ENCODE measurements at places on chromosomes 7 and 10. TPM values are rescaled to one million over a fixed set of nuclear protein-coding genes. Genes with fewer than 3 reads are reported as not detected.

- DNase-seq = no peak
Observed at GRCh38 chr7:1744296-1745017, 74.4 kb downstream of the ELFN1 start.

GRCh38 chr10:72814099-72814790 lies 79.3 kb upstream of the OIT3 start:
- DNase-seq = no peak

SLC13A1 gene
- not detected for total RNA-seq

DNA sequence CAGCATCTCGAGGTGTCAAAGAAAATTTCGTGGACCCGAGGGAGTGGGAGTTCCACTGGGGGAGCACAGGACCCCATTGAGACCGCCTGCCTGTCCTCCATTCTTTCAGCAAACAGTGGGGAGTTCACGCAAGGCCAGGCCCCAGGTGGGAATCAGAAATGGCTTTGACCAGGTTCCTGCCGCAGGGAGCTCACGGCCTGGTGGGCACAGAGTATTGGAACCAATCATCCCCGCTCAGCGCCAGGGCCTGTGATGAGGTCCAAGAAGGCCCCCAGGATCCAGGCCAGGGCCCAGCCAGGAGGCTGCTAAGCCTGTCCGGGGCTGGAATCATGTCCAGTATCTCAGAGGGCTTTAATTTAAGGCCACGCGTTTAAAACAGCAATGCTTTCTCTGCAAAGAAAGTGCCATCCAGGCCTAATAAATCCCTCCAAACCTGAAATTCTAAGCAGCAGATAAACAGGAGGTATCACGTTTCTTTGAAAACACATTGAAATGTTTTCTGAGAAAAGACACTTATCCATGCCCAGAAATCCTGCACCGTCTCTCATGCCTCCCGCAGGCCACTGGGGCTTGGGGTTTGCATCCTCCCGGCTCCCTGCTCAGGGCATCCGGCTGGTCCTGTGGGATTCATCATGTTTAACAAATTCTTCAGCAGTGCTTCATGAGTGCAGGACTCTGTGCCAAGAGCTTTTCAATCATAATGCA lies 125.7 kb downstream of the OAT start:
- peak; percentile 61 for DNase-seq

IQUB gene
- total RNA-seq = 0.36 TPM

DNA sequence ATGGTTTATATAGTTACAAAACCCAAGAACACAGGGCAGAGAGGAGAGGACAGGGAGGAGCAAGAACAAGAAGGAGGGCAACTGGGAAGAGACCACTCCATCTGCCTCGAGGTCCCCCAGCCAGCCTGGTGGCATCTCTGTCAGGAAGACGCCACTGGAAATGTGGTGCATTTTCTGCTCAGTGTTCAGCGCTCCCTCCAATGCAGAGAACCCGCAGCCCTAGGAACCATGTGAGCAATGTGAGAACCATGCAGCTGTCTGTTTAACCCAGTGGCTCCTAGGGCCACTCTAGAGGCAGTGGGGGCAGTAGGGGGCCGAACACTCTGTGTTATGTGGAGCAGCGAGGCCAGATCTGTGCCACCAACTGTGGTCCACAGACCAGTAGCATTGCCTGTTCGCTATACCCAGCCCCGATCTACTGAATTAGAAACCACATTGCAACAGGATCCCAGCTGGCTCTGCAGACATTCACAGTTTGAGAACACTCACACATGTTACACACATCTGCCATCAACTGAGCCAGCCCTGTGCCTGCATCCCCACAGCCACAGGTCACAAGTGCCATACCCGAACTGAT lies 110.2 kb downstream of the CPXM2 start:
- no peak for DNase-seq

STEAP1 gene
- 0.31 TPM for total RNA-seq

PRKG1 gene
- 27.1 TPM for total RNA-seq

DNA sequence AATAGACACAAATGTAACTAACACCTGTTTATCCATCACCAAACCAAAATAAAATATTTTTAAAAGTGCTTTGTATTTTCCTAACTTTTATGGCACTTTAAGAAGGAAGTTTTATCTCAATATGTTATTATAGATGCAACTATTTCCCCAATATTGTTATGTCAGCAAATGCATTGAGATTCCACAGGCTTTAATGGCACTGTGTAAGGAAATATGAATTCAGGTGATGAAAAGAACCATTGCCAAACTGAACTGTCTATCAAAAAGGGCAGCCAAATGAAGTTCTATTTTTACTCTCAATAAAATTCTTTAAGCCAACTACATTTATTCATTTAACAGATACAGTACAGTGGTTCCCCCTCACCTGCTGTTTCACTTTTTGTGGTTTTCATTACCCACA lies 67.2 kb upstream of the OIT3 start:
- DNase-seq = no peak

GRCh38 chr7:50341724-50342123 lies 37.2 kb downstream of the IKZF1 start:
- no peak for DNase-seq

KCP gene
- total RNA-seq = 1.5 TPM

AKR1C1 gene
- total RNA-seq = 1.7 TPM

- DNase-seq = no peak
Observed at GRCh38 chr7:142961973-142962926, at the start of gene KEL. Gene KEL (minus strand): TSS chr7:142962363. CDS start chr7:142962206, 157 bp downstream.

PILRA gene
- 0.92 TPM for total RNA-seq

DNA sequence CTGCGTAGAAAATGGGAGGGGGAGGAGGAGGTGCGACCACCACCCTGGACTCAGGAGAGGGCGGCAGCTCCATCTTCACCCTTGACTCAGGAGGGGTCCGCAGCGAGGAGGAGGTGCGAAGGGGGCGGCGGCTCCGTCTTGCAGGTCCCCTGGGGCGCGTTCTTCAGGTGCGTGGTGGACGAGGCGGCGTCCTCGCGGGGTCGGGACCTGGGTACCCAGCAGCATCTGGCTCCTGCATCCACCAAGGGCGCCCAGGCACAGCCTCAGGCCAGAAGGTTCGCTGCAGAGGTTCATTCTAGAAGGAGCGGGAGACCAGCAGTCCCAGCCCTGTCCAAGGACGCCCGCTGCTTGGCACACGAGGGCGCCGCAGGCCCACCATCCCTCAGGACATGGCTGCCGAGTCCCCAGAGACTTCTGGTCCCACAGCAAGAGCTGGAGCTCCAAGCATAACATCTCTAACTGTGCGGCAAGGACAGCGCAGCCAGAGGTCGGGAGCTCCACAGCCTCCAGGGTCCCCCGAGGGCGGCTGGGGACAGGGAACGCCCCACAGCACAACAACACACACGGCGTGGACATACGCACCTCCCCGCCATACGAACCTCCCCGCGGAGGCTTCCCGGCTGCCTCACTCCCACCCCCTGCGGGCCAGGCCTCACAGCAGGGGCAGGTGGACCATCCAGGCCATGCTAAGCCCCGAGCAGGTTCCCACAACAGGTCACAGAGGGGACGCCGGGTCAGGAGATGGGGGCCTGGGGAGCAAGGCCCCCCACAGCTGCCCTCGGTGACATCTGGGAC lies 16.8 kb upstream of the DPYSL4 start:
- DNase-seq = peak; percentile 93

ARF5 gene
- total RNA-seq = 143 TPM

DNA sequence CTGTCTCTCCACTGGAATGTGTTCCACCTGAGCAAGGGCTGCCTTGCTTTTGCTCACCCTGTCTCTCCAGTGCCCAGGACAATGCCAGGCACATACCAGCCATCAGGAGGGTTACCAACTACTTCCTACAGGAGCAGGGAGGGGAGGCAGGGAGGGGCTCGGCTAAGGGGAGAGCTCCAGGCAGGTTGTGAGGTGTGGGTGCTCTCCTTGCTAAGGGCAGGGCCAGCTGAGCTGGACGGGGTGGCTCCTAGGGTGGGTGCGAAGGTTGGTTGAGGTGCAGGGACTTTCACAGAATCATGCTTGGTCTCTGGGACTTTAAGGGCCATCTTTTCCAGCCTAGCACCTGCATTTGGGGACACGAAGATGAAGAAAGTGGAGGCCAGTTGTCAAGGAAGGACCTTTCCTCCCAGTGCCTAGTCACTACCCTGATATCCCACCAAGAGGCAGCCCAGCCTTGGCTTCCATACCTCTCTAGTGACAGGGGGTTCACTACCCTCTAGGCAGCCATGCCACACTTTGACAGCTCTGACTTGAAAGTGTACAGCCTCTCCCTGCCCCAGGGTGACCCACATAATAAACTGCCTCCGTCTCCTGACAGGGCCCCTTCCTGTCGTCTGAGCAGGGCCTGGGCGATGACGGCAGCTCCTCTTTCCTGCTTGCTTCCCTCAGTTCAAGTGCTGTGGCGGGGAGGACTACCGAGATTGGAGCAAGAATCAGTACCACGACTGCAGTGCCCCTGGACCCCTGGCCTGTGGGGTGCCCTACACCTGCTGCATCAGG lies 46.5 kb downstream of the TSPAN15 start:
- DNase-seq = no peak

DNA sequence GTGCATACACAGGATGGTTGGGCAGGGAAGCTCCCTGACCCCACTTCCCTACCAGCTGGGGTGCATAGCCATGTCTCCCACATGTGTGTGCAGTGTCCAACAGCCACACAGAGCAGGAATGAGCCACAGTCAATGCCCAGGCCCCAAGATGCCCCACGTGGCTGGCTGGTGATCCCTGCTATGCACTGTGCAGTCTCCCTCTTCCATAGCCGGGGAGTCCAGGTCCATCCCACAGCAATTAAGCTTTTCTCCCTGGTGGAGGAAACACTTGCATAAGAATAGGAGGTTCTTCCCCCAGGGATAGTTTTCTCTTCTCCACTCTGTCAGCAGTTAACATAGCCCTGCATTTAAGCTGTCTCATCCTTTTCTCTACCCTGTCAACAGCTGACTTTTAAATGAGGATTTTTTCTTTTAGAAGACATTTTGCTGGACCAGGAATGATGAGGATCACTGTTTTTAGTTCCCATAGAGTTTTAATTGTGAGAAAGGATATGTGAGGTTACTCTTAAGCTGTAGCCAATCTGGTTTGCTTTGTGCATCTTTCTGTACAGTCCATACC lies 396.5 kb upstream of the VWC2 start:
- DNase-seq = peak; percentile 43

PPP1R3A gene
- 0.45 TPM for total RNA-seq

DNAJB6 gene
- 98.2 TPM for total RNA-seq

- peak; percentile 91 for DNase-seq
Observed at GRCh38 chr7:64869912-64870562, 33.0 kb upstream of the ZNF273 start.

GRCh38 chr10:120559800-120560199 lies 102.8 kb downstream of the PLPP4 start:
- no peak for DNase-seq

DNA sequence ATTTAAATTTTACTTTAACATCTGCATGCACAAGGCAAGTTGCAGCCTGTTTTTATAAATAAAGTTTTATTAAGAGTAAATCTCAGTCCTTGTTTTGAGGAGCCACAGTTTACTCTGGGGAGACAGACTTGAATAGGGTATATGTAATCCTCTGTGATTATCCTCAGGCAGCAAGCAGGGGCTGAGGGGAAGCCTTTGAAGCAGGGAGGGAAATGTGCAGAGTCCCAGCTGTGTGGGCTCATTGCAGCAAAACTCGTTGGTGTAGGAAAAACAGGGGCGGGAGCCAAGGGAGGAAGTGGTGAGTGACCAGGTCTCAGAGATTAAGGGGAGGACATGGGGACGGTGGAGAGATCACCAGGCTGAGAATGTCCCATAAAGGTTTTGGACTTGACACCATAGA lies 34.3 kb upstream of the SMC3 start:
- DNase-seq = no peak

CPN1 gene
- not detected for total RNA-seq

BLNK gene
- total RNA-seq = not detected

ASB4 gene
- total RNA-seq = not detected

HOXA2 gene
- 8.3 TPM for total RNA-seq

THAP5 gene
- 22.4 TPM for total RNA-seq

DNA sequence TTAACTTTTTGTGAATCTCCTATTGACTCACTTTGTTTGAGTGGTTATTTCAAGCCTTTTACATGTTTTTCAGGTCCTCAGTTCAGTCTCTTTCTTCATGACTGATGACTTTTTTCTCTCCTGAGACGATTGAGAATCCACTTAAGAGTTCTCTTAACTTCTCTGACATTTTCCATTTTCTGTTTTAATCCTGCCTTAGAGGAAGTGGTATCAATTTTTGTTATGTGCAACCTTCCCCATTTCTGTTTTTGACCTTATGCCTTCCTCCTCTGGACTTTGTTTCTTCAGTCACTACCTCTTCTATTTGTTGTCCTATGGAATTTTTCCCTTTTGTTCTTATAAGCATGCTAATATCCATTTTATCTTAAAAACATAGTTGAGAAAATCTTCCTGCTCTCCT lies 2.4 kb downstream of the PSMC2 start:
- DNase-seq = no peak

GRCh38 chr10:75367021-75367487 lies 34.5 kb downstream of the ZNF503 start:
- peak; percentile 13 for DNase-seq

DNA sequence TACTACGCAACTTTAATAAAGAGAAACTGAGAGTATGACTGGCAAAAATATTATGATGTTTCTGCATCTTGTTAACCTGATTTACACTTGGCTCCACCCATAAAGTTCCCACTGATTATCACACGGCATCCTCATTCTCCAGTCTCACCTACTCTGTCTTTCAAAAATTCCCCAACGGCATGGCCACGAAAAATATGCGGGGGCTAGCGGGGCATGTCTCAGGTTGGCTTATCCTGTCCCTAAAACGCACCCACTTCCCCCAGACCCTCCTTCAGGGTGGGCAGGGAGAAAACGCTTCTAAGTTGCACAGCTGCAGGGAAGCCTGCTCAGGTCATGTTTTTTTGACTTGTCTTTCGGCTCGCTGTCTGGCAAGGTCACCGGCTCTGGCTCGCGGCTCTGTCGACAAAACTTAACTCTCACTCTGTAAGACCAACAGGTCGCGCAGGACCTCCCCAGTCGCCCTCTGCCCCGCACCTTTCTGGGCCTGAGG lies 3.8 kb downstream of the CDK6 start:
- DNase-seq = no peak

GRCh38 chr10:84108797-84109196 lies 30.5 kb upstream of the GHITM start:
- no peak for DNase-seq

PAX4 gene
- not detected for total RNA-seq

- DNase-seq = no peak
Observed at GRCh38 chr10:24762161-24762924, 38.7 kb upstream of the ARHGAP21 start.

DNA sequence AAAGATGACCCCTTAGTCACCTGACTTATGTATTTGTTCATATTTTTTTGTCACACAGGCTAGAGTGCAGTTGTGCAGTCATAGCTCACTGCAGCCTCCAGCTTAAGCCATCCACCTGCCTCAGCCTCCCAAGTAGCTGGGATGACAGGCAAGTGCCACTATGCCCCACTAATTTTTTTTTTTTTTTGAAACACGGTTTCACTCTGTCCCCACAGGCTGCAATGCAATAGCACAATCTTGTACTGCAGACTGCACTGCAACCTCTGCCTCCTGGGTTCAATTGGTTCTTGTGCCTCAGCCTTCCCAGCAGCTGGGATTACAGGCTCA lies 1.8 kb downstream of the MBLAC1 start:
- DNase-seq = no peak

GRCh38 chr7:40674316-40674715 lies 539.5 kb downstream of the SUGCT start:
- DNase-seq = no peak
